Smooth muscle cell of trachea (primary cell): ENCODE measurements at places on chromosomes 3 and 15. TPM values are rescaled to one million over a fixed set of nuclear protein-coding genes. Genes with fewer than 3 reads are reported as not detected.

Gene TTBK2
- 8.9 and 11.8 TPM in 2 replicates for total RNA-seq

Gene DZIP1L
- 26.3 and 34.2 TPM in 2 replicates for total RNA-seq

Gene RYR3
- not detected in 2 replicates for total RNA-seq

Gene RPL22L1
- total RNA-seq: 73.3 and 335 TPM in 2 replicates

Gene SH3GL3
- 0.17 and 0.29 TPM in 2 replicates for total RNA-seq
